ENCODE measurements at places on chromosomes 3 and 15.
A peak's percentile ranks its signal among the peaks of the same experiment; 100 is the strongest.

DNA sequence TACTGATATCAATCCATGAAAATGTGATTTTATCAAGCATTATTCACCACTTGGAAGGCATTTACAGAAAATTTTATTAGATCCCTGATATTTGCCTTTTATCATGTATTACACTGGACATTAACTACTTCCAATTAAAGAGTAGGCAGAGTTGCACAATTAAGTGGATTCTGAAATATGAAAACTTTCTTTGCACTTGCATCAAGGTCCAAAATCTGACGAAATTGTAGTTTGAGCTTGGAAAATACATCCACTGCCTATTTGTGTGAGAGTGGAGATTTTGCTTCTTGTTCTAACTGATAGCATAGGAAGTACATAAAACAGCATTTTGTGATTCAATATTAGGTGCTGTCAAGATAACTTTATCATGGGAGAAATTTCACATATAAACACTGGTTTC is 49.6 kb upstream of the SLC12A8 start:
- no peak for DNase-seq

- DNase-seq = peak; percentile 58
Observed at GRCh38 chr3:45105855-45106671, 40.1 kb downstream of the CDCP1 start.

DNA sequence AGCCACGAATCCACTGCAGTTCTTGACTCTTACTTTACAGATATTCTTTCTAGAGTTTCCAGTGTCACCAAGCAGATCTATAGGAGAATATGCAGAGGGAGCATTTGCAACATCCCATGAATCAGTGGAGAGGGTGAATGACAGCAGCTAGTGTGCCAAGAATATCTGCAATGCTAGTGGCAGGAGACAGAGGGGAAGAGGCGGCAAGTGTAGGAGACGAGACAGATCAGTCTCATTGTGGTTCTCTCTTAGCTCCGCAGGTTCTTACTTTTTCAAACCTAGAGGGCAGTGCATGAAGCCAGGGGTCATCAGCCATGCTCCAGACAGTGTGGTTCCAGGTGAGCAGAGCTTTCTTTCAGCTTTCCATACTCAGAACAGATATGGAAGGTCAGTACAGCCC is 744 bp downstream of the ZNF619 start:
- DNase-seq = peak; percentile 29

DNA sequence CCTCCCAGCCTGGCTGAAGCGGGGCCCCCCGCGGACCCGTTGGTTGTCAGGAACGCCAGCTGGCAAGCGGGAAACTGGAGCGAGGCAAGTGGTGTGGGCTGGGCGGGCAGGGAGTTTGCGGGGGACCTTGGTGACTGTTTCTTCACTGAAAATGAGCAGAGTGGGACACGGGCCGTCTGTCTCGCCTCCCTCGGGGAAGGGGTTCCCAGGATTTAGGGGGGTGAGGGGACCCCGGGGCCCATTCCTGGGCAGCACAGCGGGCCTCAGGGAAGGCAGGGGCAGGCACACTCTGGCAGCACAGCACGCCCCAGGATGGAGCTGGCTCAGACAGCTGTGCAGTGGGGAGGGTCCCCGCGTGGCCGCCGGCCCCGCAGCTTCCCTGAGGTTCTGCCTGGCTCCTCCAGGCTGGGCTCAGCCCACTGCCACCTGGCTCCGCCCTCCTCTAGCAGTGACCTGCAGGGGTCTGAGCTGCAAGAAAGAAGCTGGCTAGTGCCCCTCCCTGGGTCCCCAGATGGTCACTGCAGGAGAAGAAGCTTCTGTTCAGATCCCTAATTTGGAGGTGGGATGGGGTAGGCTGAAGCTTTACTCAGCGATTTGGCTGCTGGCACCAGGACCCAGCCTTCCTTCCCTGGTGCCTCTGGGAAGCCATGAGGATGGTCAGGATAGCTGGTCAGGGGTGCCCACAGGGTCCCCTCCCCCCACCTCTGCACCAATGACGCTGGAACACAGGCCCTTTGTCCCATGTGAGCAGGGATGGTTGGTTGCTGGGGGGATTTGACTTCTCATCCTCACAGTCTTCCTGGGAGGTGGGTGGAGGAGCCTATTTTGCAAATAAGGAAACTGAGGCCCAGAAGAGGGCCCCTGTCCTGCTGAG is 90.4 kb downstream of the TBC1D2B start:
- no peak for DNase-seq

- no peak for DNase-seq
Observed at GRCh38 chr3:19190602-19191001, 42.3 kb downstream of the KCNH8 start.

- DNase-seq = no peak
Observed at GRCh38 chr15:67145710-67146109, 80.3 kb downstream of the SMAD3 start.

- DNase-seq = no peak
Observed at GRCh38 chr3:45549961-45550360, 44.6 kb upstream of the LIMD1 start.

- DNase-seq = peak; percentile 81
Observed at GRCh38 chr15:66461917-66462316, 35.6 kb downstream of the SNAPC5 start.

All from MCF 10A (cell line).